Heart left ventricle (tissue), 16 donors: ENCODE measurements at places on chromosomes 1 and 21. TPM values are rescaled to one million over a fixed set of nuclear protein-coding genes. Genes with fewer than 3 reads are reported as not detected.

NKAIN1 gene
- total RNA-seq = 0.21 TPM

DNA sequence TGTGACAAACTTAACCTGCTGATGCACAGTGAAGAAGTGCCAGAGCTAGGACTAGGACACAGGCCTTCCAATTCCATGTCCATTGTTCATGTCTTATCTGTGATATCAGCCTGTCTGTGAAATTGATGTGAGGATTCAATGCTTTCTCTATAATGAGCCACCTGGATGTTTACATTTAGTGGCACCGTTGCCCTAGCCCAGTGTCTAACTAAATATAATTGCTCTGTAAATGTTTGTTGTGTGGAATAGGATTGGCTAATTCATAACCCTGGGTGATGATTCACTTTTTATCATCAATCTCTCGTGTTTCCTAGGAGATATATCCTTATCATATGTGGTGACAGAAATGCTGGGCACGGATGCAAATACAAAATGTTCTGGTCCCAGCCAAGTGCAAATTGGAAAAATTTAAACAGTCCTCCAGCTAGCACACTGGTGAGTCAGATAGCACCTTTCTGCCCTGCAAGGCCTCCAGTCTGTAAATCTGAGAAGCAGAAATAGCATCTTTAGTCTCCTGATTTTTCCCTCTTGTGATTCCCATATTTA, 46.9 kb upstream of the GNG12 start:
- no peaks in the 10 kb centered on the region for H3K27me3 ChIP-seq
- no peaks in the 10 kb centered on the region for H3K4me1 ChIP-seq
- no peak for DNase-seq
- no peak overlapping the region for H3K4me3 ChIP-seq
- H3K36me3 ChIP-seq = no peaks in the 10 kb centered on the region
- H3K27ac ChIP-seq = no peak overlapping the region

OR10R2 gene
- not detected for total RNA-seq

UTS2 gene
- total RNA-seq = not detected

- no peak overlapping the region for H3K4me3 ChIP-seq
- peaks cover 95% of the 10 kb centered on the region for H3K36me3 ChIP-seq
- H3K27ac ChIP-seq = no peak overlapping the region
- DNase-seq = no peak
Observed at GRCh38 chr1:183544598-183545297, 45.5 kb downstream of the NCF2 start.

- peak overlapping the region; percentile 59 for H3K27ac ChIP-seq
- H3K27me3 ChIP-seq = no peaks in the 10 kb centered on the region
- no peaks in the 10 kb centered on the region for H3K4me1 ChIP-seq
- DNase-seq = no peak
Observed at GRCh38 chr1:227934476-227935313, 13.0 kb downstream of the WNT9A start.
